NCI-H1092 (cell line): ENCODE measurements at places on chromosomes 11 and 22.

GRCh38 chr11:46119352-46120216 is 1.7 kb downstream of the PHF21A start:
- DNase-seq = peak; percentile 28

DNA sequence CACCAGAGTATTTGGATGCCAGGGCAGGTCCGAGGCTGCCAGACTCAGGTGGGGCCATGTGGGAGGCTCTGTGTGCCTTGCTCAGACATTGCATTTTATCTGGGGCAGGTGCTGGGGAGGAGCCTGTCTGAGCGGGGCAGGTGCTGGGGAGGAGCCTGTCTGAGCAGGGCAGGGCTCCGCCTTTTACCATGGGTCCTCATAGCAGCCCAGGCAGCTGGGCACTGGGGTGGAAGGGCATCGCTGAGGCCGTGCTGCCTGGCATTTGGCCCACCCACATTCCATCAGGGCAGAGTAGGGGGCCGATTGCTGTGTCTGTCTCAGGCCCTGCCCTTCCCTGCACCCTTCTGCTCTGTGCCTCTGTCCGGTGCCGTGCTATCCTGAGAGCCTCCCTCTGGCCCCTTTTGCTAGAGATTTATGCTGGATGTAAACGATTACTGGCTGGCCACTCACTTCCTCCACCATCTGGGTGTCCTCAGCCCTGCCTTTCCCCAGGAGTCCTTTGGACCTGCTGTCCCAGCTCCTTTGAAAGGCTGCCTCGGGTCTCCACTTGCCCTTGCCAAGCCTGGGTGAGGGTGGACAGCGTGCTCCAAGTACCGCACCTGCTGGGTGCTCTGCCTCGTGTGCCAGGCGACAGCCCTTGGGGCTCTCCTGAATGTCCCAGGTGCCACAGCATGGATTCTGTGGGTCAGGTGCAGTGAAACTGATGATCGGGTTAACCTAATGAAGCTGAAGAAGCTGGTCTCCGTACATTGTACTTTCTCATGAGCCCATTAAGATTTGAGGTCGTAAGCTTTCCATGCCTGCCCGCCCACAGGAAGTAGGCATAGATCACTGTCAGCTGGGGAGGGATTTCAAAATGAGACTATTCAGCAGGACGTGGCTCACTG is 281.6 kb downstream of the TBC1D22A start:
- no peak for DNase-seq

- DNase-seq = no peak
Measured at GRCh38 chr22:43262990-43263644, 76.2 kb upstream of the TTLL12 start.

DNA sequence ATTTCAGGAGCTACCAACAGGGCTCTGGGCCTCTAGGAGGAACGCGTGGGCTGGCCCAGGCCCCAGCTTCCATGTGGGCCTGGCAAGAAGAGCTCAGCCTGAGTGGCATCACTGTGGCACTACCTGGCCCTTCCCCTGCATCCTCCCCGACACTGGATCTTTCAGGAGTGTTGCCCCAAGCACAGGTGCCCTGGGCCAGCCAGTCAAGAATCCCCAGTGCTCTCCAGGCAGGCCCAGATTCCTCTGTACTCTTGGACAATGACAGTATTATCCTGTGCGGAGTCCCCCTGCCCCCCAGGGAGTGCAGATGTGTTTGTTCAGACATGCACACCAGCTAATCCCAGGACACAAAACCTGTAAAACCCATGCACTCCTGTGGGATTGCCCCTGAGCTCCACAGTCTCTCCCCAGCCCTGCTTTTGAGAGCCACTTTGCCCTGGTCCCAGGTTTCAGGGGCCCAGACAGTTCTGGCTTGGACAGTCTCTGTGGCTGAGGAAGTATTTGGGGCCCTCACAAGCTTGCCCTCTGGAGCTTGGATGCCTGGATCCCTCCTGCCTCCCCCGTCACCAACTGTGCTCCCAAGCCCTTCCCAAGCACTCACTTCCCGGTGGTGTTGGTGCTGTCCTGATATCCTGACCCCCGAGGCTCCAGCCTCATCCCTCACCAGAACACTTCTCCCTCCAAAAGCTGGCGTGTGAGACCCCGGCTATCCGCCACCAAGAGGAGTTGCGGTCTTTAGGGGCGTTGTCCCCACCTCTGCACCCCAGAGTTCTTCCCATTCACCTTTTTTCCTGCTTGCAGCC is 39.9 kb downstream of the KCNC1 start:
- no peak for DNase-seq

GRCh38 chr11:67535561-67535960 is 12.3 kb upstream of the CABP2 start:
- no peak for DNase-seq

- DNase-seq = no peak
Measured at GRCh38 chr11:33543823-33544222, 156.8 kb downstream of the C11orf91 start.

DNA sequence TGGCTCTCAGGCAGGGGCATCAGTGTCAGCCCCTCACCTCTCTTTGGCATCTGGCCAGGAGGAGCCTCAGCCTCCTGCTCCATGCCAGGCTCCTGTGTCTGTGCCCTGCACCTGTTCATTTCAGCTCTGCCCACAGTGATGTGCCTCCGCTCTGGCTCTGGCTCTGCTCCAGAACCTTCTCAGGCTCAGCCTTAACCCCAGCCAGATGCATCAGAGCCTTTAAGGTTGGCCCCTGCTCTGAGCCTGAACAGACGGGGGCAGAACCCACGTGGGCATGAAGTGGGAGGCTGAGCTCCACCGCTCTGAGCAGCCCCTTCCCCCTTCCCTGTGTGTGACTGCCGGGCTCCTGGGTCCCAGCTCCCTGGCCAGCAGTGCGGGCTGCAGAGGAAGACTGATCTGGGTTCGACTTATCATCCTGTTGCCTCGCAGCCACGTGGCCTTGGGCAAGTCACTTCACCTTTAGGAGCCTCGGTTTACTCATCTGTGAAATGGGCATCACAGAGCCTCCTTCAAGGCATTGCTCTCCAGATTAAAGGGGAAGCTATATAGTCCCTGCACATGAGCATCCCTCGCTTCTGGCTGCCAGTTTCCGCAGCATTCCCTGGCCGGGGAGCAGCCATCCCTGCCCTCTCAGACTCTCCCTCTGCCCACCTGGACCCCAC is 44.7 kb upstream of the RTL6 start:
- DNase-seq = peak; percentile 52

DNA sequence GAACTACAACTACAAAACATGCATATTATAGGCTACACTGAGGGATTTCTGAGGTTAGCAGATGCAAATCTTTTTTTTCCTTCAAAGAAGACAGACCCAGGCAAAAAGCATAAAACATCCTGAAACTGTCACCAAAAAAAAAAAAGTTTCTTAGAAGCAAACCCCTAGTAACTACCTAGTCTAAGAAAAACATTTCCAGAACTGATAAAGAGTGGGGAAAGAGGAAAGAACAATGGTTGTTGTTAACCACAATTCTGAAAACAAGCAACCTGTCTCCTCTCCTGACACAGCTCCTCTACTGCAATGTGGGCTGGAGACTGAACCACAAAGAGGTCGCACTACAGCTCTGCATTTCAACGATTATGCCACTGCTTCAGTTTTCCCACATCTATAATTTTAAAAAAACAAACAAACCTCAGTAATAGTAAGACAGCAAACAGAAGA is 15.0 kb downstream of the DENND5A start:
- no peak for DNase-seq

- no peak for DNase-seq
Measured at GRCh38 chr11:122248939-122249338, 132.9 kb upstream of the BLID start.

- DNase-seq = no peak
Measured at GRCh38 chr22:38452373-38453065, 2.5 kb downstream of the KCNJ4 start.

DNA sequence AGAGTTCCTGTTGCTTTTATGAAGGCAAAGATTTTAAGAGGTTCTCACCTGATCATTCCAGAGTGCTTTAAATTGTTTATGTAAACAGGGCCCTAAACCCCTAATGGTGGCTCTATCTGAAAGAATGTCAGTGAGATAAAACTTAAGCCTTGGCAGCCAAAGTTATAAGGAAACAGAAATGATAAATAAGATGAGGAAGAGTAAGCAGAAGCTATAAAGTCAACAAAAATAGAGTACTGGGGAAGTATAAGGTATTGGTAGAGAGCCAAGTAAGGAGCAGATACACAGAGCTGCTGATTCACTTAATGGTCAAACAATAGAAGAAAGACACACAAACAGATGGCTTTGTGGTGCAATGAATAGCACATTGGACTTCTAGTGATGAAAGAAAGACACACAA is 37.9 kb downstream of the TMPRSS5 start:
- no peak for DNase-seq

DNA sequence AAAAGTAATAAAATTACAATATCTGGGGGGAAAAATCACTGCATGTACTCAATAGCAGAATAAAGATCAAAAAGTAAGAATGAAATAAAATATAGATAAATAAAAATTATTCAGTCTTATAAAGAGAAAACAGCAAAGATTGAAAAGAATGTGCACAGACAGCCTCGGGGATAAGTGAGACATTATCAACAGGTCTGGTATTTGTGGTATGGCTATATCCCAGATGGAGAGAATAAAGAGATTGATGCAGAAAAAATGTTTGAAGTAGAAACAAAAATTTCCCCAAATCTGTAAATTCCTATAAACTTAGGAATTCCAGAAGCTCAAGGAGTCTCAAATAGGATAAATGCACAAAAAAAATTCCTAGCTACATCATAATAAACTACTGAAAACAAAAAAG is 74.5 kb upstream of the LUZP2 start:
- no peak for DNase-seq

GRCh38 chr11:36557991-36558390 is 9.8 kb upstream of the RAG1 start:
- DNase-seq = no peak

GRCh38 chr11:60868682-60869450 is 1.5 kb downstream of the ZP1 start:
- no peak for DNase-seq

DNA sequence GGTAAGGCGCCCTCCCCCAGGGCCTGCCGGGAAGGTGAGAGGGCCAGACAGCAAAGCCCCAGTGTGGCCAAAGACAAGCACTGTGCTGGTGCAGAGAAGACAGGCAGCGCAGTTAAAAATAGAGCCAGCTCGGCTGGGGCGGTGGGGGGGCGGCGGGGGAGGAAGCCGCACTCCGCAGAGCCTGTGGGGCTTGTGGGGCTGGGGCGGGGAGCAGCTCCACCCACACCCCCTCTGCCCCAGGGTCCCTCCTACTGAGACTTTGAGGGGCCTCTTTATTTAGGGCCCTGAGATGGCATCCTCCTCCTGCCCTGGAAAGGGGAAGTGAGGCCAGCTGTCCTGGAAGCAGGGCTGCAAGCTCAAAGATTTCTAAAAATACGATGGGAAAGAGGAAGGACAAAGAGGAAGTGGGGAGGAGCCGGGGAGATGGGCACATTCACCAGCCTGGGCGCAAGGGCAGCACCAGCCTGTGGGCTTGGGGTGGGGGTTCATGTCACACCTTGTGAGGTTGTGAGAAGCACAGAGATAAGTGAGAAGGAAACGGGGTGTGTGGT is 2.6 kb downstream of the CYTH4 start:
- DNase-seq = no peak

- DNase-seq = no peak
Measured at GRCh38 chr11:95132956-95133355, 43.3 kb downstream of the ENDOD1 start.

- no peak for DNase-seq
Measured at GRCh38 chr22:36368359-36368983, 19.3 kb downstream of the MYH9 start.

DNA sequence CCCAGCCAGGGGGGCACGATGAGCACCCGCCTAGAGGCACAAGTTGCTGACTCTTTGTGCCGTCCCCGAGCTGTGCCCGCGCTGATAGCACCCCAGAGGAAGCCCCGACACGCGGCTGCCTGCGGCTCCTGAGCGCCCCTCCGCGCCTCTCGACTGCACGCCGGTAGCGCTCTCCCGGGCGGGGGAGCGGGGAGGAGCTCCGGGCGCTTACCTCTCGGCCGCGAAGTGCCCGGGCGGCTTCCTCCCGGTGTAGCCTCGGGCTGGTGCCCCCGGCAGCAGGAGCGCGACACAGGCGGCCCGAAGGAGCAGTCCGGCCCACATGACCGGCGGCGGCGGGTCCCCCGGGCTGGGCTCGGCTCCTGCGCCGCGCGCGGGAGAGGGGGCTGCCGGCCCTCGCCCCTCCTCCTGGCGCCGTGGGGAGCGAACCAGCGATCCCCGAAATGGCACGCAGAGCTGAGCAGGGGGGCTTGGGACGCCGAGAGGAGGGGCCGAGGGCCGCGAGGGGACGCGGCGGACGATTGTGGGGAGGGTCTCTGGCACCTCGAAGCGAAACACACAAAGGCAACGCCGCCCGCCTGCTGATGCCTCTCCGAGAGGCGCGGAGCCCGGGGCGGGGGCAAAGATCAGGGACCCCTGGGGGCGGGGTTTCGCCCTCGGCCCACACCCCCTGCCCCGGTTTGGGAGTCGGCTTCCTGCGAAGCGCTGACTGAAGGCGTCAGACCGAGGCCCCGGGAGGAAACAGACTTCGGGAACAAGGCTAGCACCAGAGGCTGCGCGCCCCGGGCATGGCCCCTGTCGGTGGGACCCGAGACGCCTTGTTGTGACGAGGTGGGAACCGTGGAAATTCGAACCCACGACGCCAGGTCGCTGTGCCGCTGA is at the start of gene VWCE:
TSS of gene VWCE (minus strand) at position 600 of the 879 bp plus-strand sequence. CDS start at position 321, 279 bp downstream.
- DNase-seq = peak; percentile 83

DNA sequence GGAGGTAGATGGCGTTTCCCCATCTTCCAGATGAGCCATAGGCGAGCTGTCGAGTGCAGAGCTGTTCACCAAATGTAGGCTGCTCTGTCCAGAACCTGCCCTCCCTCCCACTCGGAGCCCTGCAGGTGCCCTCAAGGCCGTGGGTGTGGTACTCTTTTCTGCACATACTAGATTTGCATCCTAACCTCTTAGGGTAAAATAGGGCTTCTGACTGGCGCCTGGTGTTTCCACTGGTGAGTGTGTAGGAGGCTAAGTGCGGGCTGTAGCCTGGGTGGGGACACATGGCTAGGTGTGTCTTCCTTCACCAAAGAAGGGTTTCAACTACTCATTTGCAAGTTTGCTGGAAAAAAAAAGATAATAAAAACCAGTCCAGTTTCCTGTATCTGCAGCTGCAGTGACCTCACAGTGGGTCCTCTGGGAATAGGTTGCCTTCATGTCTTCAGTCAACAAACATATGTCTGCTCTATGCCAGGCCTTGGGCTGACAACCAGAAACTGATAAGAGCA is 8.5 kb downstream of the BIK start:
- DNase-seq = no peak

DNA sequence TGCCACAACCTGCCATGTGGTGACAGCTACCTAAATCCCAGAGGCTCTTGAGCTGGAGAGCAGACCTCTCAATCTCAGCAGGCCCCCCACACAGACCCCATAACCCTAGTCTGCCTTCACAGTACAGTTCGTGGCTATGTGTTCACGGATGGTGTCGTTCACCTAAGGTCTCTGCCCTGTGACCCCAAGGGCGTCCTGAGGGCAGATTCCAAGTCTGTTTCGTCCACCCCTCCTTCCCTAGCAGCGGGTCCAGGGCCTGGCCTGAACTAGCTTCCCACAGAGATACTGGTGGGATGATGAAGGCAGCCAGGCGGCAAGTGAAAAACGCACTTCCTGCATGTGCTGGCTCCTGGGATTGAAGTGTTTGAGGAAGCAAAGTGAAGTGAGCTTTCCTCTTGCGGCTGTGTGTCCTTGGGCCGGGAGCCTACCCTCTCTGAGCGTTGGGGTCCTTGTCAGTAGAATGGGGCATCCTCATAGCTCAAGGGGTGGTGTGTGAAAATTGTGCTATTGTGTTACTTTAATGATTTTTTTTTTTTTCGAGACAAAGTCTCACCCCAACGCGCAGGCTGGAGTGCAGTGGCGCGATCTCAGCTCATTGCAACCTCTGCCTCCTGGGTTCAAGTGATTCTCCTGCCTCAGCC is 70.1 kb downstream of the LRP5 start:
- no peak for DNase-seq
